Upper lobe of right lung (tissue), 1 donor: ENCODE measurements at places on chromosomes 12 and 14. TPM values are rescaled to one million over a fixed set of nuclear protein-coding genes. Genes with fewer than 3 reads are reported as not detected.

TMEM132C gene
- total RNA-seq, result 0.64 TPM

PSME2 gene
- 138 TPM for total RNA-seq

OTX2 gene
- not detected for total RNA-seq

CCDC85C gene
- 22.6 TPM for total RNA-seq

OR8S1 gene
- total RNA-seq, result not detected

PRH2 gene
- not detected for total RNA-seq

GRCh38 chr14:76767681-76768656, 6.7 kb downstream of the VASH1 start:
- DNase-seq, result peak; percentile 82

DNA sequence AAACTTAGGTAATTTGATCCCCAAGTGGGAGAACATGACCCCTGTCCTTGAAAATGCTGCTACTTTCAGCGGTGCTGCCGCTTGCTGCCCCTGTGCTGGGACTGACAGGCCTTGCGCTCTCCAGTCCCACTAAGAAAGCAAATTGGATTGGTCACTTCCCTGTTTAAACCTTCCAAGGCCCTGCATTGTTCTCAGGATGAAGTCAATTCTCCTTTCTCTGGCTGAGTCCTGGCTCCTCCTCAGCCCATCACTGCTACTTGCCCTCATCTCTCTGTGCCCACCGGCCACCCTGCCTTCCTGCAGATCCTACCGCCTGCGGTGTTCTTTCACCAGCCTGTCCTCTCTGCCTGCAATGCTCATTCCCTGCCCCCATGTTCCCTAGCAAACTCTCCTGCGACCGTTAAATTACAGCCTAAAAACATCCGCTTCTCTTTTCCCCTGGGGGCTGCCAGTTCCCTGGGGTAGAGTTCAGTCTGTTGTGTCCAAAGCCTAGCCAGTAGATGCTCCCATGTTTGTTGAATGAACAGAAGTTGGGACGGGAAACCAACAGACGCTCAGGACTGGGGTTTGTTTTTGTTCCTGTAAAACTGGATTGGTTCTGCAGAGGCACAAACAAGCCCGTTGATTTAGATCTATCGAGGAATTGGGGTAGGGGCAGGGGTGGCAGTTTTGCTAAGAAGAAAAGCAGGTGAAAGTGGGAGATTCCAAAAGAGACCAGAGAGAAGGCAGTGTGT, 127.3 kb upstream of the HIF1A start:
- no peak for DNase-seq

GRCh38 chr14:54814076-54814475, 88.5 kb downstream of the GCH1 start:
- DNase-seq, result no peak

- DNase-seq, result no peak
Measured at GRCh38 chr12:27480016-27480415, 33.5 kb downstream of the SMCO2 start.

GRCh38 chr12:79983986-79984620, 49.2 kb upstream of the PPP1R12A start:
- DNase-seq, result no peak

GRCh38 chr14:88559852-88560251, 3.0 kb upstream of the ZC3H14 start:
- no peak for DNase-seq

- no peak for DNase-seq
Measured at GRCh38 chr14:70901269-70901668, 6.0 kb upstream of the PCNX1 start.

GRCh38 chr12:96219700-96220206, 25.6 kb downstream of the ELK3 start:
- DNase-seq, result peak; percentile 91

GRCh38 chr12:15276088-15276698, 46.1 kb upstream of the PTPRO start:
- no peak for DNase-seq

DNA sequence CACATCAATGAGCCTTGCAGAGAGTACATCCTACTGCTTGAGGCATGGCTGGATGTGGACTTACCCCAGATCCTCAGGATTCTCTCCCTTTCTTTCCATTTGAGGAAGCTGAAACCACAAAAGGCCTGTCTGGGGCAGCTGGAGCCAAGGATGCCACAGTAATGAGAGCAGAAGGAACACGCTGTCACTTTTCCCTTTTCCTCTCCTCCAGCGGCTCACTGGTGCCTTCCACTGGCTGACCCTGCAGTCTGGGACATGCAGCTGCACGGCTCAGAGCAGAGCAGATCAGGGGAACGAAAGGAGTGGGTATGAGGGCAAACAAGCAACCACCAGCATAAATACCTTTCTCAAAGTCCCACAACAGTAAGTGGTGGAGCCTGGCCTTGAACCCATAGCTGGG, 78.2 kb downstream of the GAS2L3 start:
- DNase-seq, result no peak

DNA sequence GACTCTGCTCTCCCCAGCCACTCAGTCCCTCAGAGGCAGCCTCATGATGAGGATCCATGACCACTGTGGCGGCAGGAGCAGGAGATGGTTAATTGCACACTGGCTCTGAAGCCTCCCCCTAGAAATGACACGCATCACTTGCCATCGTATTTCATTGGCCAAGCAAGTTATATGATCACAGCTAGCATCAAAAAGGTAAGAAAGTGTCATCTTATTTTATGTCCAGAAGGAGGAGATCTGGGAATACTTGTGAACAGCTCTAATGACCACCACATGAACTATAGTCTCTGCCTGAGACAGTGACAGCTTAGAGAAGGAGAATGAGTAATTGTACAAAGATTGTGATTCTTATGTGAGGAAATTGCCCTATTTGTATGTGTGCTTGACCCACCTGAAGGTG, 363.4 kb downstream of the NUAK1 start:
- DNase-seq, result no peak

DNA sequence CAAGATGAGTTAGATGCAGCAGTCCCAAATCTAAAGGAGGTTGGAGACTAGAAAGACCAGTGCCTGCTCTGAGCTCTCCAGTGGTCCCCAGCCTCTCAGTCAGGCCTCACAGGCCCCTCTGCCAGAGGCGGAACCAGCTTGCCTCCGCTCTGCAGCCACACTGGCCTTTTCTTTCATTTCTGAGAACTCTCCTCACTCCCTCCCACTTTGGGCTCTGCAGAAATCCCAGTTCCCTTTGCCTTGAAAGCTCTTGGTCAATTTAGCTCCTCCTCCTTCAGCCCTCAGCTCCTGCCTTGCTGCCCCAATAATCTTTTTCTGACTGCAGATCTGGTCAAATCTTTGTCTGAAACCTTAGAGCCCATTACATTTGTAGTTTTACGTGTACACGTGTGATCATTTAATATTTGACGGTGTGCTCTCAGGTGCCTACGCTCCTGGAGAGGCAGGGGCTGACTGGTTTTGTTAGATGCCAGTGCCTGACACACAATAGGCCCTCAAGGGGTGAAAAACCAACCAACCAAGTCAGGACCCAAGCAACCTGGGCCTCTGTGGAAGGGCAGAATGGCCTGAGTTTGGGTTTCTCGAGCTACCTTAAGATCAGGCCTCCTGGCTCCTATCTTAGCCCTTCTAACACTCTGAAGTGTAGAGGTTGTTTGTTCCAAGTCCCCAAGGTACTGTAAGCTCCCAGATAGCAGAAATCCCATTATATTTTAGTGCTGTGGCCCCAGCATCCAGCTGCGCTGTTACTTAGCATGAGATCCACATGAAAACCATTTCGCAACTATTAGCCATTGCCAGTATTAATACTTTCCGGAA, 1.1 kb upstream of the NUDT4 start:
- DNase-seq, result peak; percentile 75

DNA sequence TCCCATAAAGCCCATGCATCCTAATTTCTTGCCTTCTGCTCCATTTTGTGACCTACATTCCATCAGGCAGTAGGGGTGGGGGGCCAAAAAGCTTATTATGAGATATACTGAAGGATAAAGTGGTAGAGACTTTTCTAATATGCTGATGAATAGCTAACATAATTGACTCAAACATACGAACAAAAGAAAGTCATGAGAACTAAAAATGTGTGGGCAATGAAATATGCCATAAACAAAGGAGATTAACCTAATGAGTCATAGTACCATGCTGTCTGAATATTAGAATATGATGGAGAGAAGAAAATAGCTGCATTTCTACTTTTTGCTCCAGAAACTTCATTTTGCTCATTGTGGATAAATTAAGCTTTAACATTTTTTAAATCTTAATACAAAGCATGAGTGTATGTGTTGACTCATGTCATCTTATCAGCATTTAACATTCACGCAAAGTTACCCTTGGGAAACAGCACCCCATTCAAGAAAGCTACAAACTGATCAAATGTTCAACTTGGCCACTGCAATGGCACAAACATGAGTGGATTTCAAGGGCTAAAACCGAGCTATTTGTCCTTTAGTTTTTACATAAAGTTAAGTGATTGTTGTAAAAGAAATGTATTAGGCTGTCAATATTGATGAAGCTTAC, 64.0 kb upstream of the DIO2 start:
- DNase-seq, result no peak

GRCh38 chr14:57578801-57579200, 85.1 kb upstream of the CCDC198 start:
- no peak for DNase-seq
